ENCODE measurements at places on chromosomes 11 and 22.

GRCh38 chr22:36744791-36745190, 31.1 kb downstream of the IFT27 start:
- DNase-seq = no peak

DNA sequence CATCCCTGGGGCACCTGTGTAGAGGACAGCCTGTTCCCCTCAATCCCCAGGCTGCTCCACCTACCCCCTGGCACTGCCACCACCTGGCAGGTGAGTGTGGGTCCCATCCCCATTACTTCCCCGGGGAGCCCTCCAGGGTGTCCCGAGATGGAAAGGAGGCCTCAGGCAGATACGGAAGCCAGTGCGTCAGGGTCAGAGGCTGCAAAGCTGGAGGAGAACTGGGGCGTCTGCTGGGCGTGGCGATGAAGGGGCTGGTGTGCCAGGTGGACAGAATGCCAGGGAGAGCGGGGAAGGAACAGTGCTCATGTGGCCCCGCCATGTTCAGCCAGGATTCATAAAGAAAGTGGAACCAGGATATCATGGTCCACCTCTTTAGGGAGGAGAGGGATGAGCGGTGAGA, 7.8 kb downstream of the YPEL1 start:
- DNase-seq = no peak

DNA sequence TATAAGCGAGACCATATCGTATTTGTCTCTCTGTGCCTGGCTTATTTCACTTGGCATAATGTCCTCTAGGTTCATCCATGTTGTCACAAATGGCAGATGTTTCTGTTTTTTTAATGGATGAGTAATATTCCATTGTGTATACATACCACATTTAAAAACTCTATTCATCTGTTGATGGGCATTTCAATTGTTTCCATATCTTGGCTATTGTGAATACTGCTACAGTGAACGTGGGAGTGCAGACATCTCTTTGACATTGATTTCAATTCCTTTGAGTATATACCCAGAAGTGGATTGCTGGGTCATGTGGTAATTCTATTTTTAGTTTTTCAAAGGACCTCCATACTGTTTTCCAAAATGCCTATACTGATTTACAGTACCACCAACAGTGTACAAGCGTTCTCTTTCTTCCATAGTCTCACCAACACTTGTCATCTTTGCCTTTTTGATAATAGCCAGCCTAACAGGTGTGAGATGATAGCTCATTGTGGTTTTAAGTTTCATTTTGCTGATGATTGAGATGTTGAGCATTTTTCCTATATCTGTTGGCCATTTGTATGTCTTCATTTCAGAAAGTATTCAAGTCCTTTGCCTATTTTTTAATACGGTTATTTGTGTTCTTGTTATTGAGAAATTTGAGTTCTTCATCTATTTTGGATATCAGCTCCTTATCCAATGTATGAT, 194.7 kb upstream of the E2F8 start:
- no peak for DNase-seq

- no peak for DNase-seq
These were observed 48.7 kb upstream of the ZBED5 start for GRCh38 chr11:10906521-10906920.

DNA sequence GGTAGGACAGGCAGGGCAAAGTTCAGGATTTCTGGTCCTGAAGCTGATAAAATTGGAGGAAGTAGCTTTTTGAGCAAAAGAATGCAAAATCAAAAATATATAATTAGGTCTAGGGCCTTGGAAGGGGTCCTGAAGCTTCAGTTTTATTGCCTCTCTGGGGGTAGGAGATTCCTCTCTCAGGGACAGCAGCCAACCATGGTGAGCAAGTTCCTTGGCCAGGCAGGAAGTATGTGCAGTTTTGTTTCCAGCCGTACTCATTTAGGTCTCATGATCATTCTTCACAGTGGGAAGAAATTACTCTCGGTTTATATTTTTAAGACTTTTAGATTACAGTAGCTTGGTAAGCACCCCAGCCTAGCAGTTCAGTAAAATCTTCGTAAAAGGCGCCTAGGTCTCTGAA, 2.9 kb upstream of the RAB38 start:
- DNase-seq = no peak

- DNase-seq = no peak
These were observed 8.0 kb upstream of the POU2F3 start for GRCh38 chr11:120231963-120232362.

GRCh38 chr11:118002541-118003423, 16.6 kb downstream of the IL10RA start:
- no peak for DNase-seq

GRCh38 chr22:20315337-20316216, 4.3 kb downstream of the DGCR6L start:
- no peak for DNase-seq

DNA sequence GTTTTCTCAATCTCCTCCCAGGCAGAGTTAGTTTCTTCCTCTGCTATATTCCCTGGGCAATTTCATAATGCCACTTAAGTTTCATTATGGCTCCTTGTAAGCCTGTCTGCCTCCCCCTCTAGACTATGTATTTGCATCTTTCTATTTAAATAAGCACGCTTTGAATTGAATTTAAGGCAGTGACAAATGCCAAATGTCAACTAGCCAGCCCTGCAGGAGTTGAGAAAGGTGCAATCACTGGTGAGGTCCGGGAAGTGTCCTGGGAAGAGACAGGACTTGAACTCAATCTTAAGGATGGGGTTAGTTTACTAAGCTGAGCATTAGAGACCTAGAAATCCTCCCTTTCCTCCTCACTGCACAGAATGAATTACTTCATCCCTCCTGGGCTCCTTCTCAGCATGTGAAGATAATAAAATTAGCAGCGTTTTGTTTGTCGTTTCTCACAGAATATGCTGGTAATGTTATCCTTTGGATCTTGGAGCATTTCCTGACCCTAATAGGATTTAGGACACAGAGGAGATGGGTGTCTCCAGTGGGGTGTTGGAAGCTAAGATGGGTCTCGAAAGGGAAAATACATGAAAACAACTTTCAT, 1.6 kb downstream of the TCP11L1 start:
- DNase-seq = no peak

- peak; percentile 65 for DNase-seq
These were observed 707 bp upstream of the FTH1 start for GRCh38 chr11:61967924-61968757.

DNA sequence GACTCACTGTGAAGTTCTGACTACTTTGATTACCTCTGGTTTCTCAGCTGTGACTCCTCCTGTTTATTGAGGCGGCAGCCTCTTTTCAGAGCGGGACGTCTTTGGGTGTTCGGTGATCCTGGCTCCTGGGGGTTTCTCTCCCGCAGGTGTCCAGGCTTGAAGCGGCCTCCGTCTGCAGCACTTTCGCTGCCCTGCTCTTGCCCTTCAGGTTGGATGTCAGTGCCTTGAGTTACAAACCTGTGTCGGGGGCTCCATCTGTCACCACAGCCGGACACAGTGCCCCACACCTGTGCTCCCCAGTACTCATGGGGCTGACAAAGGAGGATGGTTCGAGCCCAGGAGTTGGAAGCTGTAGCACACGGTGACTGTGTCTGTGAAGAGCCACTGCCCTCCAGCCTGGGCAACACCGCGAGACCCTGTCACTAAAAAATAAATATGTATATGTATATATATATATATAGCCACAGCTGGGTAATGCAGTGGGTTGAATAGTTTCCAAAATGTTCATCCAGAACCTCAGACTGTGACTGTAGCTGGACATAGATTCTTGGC, 104.1 kb downstream of the BRD1 start:
- no peak for DNase-seq
